CD4-positive, alpha-beta T cell treated with Interleukin-6 at 100 ng/mL for 8 hours (primary cell): ENCODE measurements at places on chromosomes 7 and 10.

DNA sequence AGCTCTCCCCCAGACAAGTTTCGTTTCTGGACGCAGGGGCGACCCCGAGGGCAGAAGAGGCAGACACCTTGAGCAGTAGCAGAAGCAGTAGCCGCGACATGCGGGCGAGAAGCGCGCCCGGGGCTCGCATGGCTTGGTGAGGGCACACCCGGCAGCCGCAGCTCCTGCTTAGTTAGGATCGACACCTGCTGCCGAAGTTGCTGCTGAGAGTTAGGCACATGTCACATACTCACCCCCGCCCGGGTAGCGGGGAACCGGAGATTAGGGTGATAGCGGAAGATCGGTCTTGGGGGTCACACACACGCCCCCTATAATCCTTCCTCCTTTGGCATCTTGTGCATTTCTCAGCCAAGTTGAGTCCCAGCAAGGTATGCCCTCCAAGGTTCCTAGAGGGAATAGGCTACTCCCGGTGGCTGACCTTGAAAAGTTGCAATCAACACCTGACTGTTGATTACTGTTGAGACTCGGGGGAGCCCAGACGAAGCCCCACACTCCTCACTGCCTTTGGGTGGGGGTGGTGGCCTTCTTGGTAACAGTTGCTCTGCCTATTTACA, 668 bp downstream of the GPR37 start:
- DNase-seq: no peak

DNA sequence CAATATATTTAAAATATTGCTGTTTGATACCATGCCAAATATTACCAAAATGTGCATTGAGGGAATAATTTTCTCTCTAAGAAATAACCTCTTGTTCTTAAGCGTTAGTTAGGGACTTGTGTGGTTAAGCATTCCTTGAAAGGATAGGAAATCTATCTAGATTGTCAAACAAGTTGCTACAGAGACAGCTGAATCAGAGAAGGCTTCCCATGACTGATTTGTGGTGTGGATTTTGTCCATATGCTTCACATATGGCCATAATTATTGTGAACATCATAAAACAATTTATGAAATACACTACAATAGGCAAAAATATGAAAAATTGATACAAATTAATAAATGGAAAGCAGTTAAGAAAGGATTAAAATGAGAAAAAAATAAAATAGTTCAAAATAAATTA, 96.3 kb downstream of the GNAT3 start:
- DNase-seq: no peak

DNA sequence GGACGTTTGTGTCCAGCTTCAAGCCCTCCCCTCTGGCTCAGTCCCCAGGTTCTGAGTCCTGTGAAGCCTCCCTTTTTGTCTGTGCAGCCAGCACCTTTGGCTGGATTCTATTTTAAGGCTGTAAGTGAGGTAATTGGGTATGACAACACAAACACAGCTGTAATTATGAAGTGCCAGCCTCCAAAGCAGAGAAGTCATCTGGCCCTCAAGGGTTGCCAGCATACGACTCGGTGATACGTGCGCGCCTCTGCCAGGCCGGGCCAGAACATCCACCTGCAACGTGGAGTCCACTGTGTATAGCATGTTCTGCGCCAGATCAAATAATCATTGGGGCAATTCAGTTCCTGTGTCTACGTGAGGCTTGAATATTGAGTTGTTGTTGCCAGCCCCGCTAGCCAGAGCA, 6.7 kb upstream of the FAM180A start:
- no peak for DNase-seq

DNA sequence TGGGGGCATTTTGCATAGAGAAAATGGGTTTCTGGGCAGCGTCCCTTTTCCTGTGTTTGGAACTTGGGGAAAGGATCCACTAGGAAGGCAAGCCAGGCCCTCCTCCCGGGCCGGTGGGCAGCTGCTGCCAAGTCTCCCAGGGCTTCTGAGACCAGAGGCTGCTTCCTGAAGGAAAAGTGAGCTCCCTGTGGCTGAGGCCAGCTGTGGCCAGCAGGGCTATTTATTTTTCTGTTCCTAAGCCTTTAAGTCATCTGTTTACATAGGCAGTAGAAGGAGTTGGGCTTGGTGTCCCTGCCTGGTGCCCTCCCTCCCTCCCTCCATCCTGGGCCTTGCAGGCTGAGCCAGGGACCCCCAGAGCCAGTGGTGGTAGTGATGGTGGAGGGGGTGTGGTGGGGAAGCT, 70.5 kb upstream of the COL13A1 start:
- no peak for DNase-seq

GRCh38 chr7:15236952-15237351, 324.9 kb downstream of the AGMO start:
- no peak for DNase-seq

GRCh38 chr10:22609719-22610465, 104.5 kb downstream of the PIP4K2A start:
- DNase-seq: no peak

DNA sequence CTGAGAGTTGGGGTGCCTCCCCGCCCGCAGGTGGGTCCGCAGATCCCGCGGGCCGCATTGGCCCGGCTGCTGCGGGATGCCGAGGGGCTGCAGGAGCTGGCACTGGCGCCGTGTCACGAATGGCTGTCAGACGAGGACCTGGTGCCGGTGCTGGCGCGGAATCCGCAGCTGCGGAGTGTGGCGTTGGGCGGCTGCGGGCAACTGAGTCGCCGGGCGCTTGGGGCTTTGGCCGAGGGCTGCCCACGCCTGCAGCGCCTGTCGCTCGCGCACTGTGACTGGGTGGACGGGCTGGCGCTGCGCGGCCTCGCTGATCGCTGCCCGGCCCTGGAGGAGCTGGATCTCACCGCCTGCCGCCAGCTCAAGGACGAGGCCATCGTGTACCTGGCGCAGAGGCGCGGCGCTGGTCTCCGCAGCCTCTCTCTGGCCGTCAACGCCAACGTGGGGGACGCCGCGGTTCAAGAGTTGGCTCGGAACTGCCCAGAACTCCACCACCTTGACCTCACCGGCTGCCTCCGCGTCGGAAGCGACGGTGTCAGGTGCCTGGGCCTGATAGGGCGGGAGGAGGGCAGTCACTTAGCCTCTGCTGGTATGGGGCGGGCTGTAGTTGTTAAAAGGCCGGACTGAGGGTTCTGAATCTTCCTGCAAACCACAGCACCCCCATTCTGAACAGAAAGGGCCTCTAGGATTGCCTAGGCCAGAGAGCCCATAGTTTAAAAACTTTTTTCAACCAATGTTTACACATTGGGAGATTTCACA, 1.3 kb downstream of the FBXL15 start:
- no peak for DNase-seq

- no peak for DNase-seq
Measured at GRCh38 chr7:139675127-139676125, 102.4 kb downstream of the HIPK2 start.

GRCh38 chr10:105950410-105950809, 1214.1 kb downstream of the SORCS1 start:
- no peak for DNase-seq

- peak; percentile 27 for DNase-seq
Measured at GRCh38 chr7:139118805-139119485, 9.4 kb upstream of the ZC3HAV1 start.

DNA sequence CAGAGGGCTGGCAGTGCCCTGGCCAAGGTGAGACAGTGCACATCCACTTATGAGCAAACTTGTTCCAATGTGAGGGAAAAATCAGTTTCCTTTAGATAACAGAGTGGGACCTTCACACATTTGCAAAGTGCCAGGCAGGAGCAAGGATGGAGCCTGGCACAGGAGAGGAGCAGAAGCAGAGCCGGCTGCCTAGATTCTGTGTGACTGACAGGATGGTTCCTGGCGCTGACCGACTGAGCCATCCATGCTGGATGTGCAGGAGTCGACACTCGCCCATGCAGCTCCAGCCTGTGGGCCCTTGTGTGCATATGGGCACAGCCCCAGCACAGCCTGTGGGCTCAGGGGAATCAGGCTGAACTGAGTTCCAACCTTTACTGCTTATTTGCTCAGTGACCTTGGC, 346.5 kb downstream of the GRID1 start:
- DNase-seq: no peak

DNA sequence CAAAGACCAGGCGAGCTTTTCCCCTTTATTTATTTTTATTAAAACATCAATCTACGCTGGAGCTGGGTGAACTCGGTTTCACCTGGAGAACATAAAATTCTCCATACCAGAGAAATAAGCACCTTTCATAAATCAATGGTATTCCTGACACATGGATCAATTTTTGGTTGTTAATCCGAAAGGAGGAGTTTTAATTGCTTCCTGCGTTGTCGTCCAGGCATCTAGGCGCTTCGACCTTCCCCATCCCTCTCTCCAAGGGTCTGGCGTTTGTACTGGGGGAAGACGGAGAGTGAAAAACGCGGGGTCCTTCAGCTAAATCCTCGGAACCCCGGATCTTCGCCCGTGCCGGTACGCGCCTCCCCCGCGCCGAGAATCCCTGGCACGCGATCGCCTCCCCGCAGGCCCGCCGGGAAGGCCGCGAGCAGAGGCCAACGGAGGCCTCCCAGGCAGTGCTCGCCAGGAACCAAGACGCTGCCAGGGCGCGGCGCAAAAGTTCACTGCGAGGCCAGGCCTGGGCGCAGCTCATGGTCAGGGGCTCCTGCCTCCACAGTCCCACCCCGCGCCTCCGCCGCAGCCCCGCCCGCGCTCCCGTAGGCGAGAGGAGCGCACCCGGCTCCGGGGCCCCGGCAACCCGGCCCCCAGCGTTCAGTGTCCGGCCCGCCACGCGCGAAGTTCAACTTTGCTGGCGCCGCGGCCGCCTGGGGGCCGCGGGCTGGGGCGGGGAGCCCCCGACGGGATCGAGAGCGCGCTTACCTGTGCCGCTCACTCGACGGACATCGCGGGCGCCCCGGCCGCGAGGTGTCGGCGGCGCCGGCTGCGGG, 8.3 kb upstream of the EBF3 start:
- no peak for DNase-seq

- no peak for DNase-seq
Measured at GRCh38 chr10:104273286-104273685, 4.3 kb downstream of the GSTO2 start.

- DNase-seq: peak; percentile 46
Measured at GRCh38 chr10:80472234-80473095, 18.4 kb downstream of the TSPAN14 start.

GRCh38 chr7:140541513-140542227, 62.4 kb upstream of the MKRN1 start:
- DNase-seq: no peak
